ENCODE measurements at places on chromosomes 3 and 15.

DNA sequence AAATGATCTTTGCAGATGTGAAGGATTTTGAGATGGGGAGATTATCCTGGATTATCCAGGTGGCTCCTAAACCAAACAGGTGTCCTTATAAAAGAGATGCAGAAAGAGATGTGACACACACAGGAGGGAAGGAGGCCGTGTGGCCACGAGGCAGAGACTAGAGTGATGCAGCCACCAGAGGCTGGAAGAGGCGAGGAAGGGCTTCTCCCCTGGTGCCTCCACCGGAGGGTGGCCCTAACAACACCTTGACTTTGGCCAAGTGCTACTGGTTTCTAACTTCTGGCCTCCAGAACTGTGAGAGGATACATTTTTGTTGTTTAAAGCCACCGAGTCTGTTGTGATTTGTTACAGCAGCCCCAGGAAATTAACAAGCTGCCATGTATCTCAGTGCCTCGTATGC, 127.1 kb downstream of the ASB7 start:
- peak; percentile 1 for DNase-seq

DNA sequence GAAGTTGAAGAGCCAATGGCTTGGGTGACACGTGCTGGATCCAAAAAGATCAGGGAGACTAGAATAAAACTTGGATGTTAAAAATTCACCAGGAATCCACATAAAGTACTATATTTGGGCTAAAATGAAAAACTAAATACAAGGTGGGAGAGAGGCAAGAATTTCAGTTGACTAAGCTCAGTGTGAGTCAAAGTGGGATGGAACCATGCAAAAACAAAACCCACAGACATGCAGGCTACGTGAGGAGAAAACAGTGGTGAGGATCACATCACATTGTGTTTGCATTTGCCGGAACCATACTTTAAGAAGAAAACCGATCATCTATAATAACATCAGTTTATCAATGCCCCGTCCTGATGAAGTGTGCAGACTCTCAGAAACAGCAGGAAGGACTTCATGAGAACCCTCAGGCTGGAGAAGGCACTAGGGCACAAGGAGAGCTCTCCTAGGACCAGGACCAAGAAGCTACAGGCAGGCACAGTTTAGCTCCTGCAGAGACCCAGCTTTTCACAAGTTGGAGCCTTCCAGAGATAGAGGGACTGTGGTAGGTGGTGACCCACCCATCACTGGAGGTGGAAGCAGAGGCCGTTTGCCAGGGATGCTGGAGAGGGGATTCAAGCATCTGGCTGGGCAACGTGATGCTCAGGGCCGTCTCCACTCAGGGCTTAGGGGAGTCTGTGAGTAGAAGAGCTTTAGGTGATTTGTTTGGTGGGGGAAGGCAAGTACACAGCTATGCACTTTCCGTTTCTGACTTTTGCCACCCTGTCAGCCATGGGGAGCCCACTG, 29.0 kb upstream of the NR2E3 start:
- no peak for DNase-seq

- DNase-seq, result peak; percentile 78
These were observed 1.5 kb downstream of the C2CD4A start for GRCh38 chr15:62068071-62068809.

DNA sequence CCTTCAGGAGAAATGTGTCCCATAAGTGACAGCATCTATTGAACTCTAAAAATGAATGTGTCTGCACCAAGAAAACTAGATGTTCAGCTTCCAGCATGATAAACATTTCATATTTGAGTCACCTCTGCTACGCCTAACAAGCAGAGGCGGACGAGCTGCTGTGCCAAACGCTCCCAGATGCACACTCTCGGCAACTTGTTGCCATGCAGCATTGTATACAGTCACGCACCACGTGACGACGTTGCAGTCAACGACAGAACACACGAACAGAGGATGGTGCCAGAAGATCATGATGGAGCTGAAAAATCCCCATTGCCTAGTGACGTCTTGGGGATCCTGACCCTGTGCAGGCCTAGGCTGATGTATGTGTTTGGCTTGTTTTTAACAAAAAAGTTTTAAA, 137.5 kb downstream of the XXYLT1 start:
- no peak for DNase-seq

All from SK-N-SH (cell line).